Activated naive CD4-positive, alpha-beta T cell treated with anti-CD3 and anti-CD28 coated beads, Interleukin-2, amount 10 ng/mL, durations not matched to agents 5 hours and 36 hours (primary cell): ENCODE measurements at places on chromosomes 6 and 20. TPM values are rescaled to one million over a fixed set of nuclear protein-coding genes. Genes with fewer than 3 reads are reported as not detected.

The MUC22 gene
- not detected for total RNA-seq

The SPAG4 gene
- 2.7 TPM for total RNA-seq

The ASIP gene
- total RNA-seq = not detected

The FAM83D gene
- 12.9 TPM for total RNA-seq

The TRIM15 gene
- not detected for total RNA-seq

The SIRPA gene
- not detected for total RNA-seq

The SLA2 gene
- 65.7 TPM for total RNA-seq

The RIPPLY2 gene
- total RNA-seq = not detected

The BTN2A1 gene
- 28.9 TPM for total RNA-seq

The SNPH gene
- total RNA-seq = 9.4 TPM

The ARHGAP18 gene
- total RNA-seq = 12.0 TPM

The SLC35F1 gene
- not detected for total RNA-seq

The DEFB112 gene
- not detected for total RNA-seq

The SOBP gene
- total RNA-seq = not detected

The STMND1 gene
- total RNA-seq = not detected

The SRSF12 gene
- not detected for total RNA-seq

The ERVFRD-1 gene
- 0.08 TPM for total RNA-seq

The FAM83B gene
- not detected for total RNA-seq

The BMP6 gene
- not detected for total RNA-seq

The PNPLA1 gene
- total RNA-seq = not detected

The HLA-E gene
- 919 TPM for total RNA-seq

The MOXD1 gene
- not detected for total RNA-seq

The HTR1B gene
- total RNA-seq = not detected

The KAT14 gene
- 15.8 TPM for total RNA-seq

The JARID2 gene
- 36.4 TPM for total RNA-seq
